Renal cortex interstitium (tissue), 15 donors: ENCODE measurements at places on chromosomes 13 and 19.

DNA sequence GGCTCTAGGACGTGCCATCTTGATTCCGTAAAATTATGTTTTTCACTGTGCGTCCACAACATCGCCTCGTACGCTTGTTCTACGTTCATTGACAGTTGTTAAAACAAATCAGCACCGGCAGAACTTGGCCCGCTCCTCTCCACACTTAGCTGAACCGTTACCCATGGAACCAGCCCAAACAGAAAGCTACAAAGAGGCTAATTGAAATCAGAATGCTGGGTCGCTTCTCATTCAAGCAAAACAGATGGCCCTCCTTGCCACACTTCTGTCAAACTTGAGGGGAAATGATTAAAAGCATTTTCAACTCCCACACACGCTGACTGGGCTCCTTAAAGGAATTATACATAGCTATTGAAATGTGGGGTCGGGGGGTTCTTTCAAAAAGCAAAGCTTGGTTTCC lies 71.6 kb downstream of the TM9SF2 start:
- DNase-seq: no peak

DNA sequence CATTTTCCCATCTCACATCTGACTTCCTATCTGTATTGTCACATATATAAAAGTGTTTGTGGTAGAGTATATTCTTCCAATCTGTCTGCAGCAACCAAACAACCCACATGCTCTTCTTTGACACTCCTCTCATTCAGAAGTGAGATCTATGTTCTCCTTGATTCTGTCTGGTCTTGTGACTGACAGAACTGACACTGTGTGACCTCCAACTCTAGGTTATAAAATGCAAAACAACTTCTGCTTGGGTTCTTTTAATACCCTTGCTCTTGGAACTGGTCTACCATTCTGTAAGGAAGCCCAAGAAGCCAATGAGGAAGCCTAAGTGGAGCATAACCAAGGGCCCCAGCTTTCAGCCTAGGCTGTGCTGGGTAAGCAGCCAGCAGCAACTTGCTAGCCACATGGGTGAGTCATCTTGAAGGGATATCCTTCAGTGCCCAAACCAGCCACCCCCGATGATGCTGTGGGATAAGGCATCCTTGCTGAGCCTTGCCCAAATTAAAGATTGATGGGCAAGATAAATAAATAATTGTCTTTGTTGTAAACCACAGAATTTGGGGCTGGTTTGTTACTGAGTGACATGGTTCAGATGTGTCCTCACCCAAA lies 18.4 kb upstream of the ITM2B start:
- DNase-seq: no peak

DNA sequence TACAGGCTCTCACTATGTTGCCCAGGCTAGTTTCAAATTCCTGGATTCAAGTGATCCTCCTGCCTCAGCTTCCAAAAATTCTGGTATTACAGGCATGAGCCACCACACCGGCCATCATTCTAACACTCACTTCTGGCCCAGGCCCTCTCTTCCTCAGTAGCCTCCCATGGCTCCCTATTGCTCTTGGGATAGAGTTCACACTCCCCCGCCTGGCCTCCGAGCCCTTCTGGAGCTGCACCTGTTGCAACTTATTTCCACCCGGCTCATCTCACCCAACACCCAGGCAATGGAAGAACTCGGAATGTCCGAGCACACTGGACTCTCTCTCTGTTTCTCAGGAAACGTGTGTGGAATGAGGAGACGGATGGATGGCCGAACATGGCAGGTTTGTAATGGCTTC lies 9.0 kb upstream of the SBK3 start:
- no peak for DNase-seq

- DNase-seq: no peak
Observed at GRCh38 chr13:40863723-40864122, 74.3 kb downstream of the SLC25A15 start.

GRCh38 chr13:23449398-23450162 lies 16.1 kb upstream of the SACS start:
- DNase-seq: no peak

- DNase-seq: no peak
Observed at GRCh38 chr13:42985312-42986175, 6.5 kb downstream of the EPSTI1 start.
